Activated T-helper 1 cell treated with anti-CD3 and anti-CD28 coated beads, Interleukin-2, amount 50 U/mL, for 16 hours (primary cell): ENCODE measurements at places on chromosomes 1 and 21.

DNA sequence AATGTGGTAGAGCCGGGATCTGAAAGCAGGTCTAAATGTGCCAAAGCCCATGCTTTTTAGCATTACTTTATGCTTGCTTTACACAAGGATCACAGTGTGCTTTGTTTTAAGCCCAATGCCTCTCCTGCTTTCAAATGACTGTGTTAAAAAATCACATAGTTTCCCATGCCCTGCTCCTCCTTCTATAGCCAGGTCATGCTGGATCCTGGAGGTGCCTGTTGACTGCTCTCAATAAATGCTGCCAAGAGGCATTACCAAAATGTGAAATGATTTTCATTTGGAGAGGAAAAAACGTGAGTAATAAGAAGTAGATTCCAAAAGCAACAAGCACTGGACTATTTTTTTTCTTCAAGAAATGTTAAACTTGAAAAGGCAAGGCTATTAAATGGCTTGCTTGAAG lies 420.7 kb upstream of the USP24 start:
- DNase-seq = no peak

DNA sequence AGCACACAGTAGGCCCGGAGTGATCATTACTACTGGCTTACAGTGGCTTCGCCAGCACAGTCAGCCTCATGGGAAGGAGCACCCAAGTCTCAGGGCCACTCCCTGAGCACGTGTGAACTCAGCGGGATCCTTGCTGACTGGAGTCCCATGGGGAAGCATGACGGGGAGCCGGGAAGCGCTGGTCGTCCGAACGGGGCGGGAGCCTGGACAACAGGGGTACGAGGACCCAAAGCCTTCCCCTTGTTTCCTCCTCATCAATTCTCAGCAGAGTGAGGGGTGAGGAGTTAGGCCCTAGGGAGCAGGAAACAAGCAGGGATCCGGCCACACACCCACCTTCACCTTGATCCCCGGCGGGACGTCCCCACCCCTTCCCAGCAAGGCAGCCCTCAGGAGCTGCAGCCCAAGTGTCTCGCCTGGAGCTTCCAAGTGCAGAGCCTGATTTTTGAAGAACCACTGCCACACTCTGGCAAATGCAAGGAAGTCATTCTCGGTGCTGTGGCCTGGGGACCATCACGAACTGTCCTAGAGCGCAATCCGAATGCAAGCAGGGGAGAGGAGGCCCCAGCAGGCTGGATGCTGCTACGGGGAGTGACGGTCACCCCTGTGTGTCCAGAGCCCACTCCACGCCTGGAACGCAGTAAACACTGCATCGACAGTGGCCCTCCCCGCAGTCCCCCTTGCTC lies 35.5 kb downstream of the TOMM20 start:
- DNase-seq = no peak

GRCh38 chr1:9443913-9444445 lies 95.3 kb upstream of the SLC25A33 start:
- no peak for DNase-seq

DNA sequence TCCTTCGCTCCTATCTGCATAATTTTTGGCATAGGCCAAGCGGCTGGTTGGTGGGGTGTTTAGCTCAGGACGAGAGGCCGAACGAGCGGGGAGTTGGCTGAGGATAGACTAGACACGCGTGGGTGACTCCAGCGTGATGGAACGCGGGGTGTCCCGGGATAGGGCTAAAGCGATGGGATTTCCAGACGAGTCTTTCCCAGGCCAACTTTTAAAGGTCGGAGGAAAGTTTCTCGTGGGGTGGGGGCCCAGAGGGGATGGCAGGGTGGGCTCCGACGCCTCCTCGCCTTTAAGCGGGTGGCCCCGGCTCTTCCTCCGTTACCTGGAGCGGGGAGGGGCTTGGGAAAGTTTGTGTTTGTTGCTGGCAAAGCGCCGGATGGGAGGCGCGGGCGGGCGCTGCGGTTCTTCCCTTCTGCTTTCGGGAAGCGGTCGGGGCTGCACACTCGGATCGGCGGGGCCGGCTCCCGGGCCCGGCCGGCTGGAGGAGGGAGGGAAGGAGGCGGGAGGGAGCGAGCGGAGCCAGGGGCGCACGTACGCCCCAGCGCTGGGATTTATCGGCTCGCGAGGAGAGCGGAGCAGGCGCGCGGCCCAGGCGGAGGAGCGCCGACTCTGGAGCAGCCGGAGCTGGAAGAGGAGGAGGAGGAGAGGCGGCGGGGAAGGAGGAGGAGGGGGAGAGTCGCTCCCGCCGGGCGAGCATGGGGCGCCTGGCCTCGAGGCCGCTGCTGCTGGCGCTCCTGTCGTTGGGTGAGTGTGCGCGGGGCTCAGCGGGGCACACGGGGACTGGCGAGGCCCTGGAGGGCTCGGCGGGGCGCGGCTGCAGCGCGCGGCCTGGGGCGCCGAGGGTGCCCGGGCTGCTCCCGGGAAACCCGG lies at the start of gene PTGFRN:
TSS of gene PTGFRN (plus strand) at position 405 of the 867 bp plus-strand sequence. CDS start at position 693, 288 bp downstream.
- no peak for DNase-seq

GRCh38 chr1:39910263-39910662 lies 8.5 kb upstream of the MYCL start:
- DNase-seq = no peak
